ENCODE measurements at places on chromosomes 4 and X.
A peak's percentile ranks its signal among the peaks of the same experiment; 100 is the strongest.

DNA sequence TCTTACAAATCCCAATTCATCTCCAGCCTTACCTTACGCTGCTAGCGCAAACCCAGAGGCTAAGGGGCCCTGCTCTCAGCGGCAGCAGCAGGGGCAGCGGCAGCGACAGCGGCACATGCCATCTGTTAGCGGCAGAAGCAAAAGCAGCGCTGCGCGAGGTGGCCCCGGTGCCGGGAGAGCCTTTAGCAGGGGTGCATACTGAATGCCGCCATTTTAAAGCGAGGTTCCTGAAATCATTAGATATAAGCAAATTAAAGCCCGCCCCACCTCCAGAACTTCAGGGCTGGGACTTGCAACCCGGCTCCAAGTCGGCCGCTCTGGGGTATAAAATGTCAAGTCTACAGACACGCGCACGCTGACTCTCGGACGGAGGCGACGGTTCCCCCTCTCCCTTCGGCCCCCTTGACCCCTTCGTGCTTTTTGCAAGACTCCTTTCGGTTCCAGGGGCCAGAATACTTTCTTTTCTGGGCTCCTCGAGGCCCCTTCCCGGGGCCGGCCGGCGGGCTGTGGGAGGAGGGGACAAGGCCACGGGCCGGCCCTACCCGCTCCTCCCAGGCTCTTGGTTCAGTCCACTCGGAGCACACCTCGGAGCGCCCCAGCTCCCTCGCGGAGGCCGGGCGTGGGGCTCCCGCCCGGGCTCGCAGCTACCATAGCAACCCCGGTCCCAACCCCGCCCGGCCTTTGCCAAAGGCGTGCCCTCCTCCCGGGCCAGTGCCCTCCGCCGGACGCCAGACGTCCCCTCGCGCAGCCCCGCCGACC lies at the start of gene MBNL3:
Gene MBNL3 (minus strand): TSS at position 220 of the 759 bp plus-strand sequence. CDS start 49,427 bp downstream, outside the sequence.
- peak; percentile 24 for DNase-seq

- DNase-seq, result no peak
Observed at GRCh38 chr4:172042714-172043114, 229.5 kb downstream of the GALNTL6 start.

GRCh38 chrX:2311501-2311900 lies 189.3 kb downstream of the DHRSX start:
- no peak for DNase-seq

- no peak for DNase-seq
Observed at GRCh38 chrX:115367455-115367854, 77.9 kb downstream of the LUZP4 start.

- DNase-seq, result no peak
Observed at GRCh38 chr4:173535165-173535902, 5.3 kb upstream of the HAND2 start.

- no peak for DNase-seq
Observed at GRCh38 chrX:124045109-124045508, 83.6 kb downstream of the STAG2 start.

- DNase-seq, result no peak
Observed at GRCh38 chr4:172142281-172142741, 329.1 kb downstream of the GALNTL6 start.

GRCh38 chr4:68905939-68906779 lies 45.4 kb downstream of the UGT2A3 start:
- DNase-seq, result no peak

DNA sequence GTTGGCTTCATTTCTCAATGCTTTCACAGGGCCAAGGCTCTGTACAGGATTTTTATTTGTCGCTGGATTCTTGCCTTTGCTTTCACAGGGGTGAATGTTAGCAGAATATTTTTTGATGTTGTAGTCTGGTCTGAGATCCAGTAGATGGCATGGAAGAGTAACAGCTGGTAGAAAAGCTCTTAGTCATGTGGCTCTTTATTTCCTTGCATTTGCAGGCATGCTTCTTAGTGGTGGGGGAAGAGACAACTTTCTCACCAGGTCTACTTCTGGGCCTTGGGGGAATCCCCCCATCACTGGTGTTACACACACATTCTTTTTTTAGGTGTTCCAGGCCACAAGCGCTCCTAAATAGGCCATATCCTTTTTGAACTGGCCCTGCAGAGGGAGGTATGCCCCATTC lies 58.2 kb upstream of the DKK2 start:
- DNase-seq, result no peak

DNA sequence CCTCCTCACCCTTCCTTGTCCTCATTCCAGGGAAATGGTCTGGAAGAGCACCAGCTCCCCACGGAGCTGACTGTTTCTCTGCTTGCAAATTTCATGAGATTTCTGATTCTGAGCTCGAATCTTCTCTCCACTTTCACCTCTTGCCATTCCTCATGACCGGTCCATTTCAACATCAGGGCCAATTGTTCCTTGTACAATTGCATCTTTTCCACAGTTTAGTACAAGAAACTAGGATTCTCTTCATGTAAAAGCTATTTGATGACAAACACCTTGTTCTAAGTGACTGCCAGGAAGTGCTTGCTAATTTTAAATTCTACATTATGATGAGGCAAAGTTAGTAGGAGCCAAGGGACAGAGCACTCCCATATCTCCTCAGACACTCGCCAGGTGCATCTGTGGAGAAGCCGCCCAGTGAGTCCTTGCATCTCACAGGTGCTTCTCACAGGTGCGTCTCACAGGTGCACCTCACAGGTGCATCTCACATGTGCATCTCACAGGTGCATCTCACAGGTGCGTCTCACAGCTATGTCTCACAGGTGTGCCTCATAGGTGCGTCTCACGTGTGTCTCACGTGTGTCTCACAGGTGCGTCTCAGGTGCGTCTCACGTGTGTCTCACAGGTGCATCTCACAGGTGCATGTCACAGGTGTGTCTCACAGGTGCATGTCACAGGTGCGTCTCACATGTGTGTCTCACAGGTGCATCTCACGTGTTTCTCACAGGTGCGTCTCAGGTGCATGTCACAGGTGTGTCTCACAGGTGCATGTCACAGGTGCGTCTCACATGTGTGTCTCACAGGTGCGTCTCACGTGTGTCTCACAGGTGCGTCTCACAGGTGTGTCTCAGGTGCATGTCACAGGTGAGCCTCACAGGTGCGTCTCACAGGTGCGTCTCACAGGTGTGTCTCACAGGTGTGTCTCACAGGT lies 3.0 kb upstream of the PDE6B start:
- DNase-seq, result no peak

GRCh38 chr4:45078201-45078600 lies 351.8 kb upstream of the GNPDA2 start:
- no peak for DNase-seq

DNA sequence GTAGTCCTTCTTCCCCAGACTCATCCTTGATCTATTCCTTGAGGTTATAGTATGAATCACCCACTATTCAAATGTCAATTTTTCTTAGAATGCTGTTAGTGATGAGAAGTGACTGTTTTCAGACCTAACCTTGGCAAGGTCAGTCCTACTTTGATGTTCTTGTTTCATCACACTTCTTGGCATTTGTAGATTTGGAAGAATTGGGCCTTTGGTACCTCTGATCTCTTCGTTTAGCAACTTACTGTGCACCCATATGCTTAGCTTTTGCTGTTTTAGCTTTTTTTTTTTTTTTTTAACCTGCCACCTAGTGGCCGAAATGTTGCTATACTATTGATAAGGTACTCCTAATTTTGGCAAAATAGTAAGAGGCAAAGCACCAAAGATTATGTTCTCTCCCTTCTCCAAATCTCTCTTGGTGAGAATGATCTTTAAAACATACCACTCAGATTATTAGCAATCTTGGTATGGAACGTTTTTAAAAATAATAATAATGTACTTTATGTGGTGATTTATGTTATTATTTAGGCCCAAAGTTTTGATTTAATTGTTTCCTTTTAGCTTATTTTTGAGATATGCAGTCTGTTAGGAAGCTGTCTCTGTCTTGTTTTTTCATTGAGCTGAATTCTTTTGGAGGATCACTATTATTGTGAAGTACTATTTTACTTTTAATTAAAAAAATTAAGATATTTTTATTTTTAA lies 16.6 kb downstream of the DCK start:
- no peak for DNase-seq

GRCh38 chrX:12985331-12985730 lies 10.4 kb downstream of the TMSB4X start:
- DNase-seq, result no peak

DNA sequence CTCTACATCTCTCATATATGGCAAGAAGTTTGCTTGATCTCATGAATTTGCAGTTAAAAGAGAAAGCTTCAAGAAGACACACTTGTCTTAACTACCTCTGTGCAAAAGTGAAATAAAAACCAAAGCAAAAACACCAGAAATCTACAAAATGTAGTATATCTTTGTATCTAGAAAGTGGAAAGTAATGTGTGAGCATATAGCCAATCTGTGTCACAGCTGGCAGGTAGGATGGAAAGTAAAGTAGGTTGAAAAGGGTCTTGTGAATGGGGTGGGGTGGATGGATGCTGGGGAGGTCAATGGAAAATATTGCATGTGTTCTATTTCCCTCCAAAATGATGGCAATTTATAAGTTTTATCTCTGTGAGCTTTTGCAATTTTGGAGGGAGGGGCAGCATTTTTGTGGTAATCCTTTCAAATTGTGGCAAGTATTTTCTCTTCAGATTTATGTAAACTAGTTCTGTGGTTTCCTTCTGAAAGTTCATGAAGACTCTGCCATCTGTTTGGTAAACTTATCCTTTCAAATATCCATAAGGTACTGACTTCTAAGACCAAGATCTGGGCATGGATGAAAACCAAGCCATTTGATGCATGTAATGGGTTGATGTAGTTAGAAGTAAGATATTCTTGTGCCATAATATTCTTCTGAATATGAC lies 215.9 kb upstream of the GIMD1 start:
- DNase-seq, result no peak

GRCh38 chrX:73213734-73214425 lies 771 bp downstream of the NAP1L2 start:
- DNase-seq, result no peak

DNA sequence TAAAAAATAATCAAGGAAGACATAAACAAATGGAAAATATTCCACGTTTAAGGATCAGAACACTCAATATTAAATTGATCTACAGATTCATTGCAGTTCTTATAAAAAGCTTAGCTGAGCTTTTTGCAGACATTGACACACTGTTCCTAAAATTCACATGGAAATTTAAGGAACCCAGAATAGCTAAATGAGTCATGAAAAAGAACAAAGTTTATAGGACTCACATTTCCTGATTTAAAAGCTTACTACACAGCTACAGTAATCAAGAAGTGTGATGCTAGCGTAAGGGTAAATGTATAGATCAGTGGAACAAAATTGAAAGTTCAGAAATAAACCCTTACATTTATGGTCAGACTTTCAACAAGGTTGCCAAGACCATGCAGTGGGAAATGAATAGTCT lies 33.1 kb downstream of the NSUN7 start:
- DNase-seq, result no peak

GRCh38 chr4:6071959-6072720 lies 53.9 kb upstream of the C4orf50 start:
- no peak for DNase-seq

DNA sequence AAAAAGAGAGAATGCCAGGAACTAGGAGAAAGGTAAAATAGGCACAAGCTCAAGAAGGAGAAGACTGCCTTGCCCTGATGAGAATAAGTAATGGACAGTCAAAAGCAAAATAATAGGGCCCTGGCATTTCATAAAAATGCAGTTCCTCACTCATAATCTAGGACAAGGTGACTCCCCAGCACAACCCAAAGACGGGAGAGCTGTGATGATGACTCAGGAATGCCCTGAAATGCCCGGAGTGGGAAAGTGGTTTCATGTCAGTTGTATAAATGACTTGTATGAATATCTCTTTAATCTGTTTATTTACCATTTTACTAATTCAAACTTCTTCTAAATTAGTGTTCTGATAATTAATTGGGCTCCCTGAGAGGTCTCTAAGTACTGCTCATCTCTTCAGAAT lies 28.8 kb upstream of the SETD7 start:
- no peak for DNase-seq

- no peak for DNase-seq
Observed at GRCh38 chr4:11768251-11768972, 339.7 kb upstream of the HS3ST1 start.

- no peak for DNase-seq
Observed at GRCh38 chr4:128359422-128359821, 71.8 kb upstream of the PGRMC2 start.

DNA sequence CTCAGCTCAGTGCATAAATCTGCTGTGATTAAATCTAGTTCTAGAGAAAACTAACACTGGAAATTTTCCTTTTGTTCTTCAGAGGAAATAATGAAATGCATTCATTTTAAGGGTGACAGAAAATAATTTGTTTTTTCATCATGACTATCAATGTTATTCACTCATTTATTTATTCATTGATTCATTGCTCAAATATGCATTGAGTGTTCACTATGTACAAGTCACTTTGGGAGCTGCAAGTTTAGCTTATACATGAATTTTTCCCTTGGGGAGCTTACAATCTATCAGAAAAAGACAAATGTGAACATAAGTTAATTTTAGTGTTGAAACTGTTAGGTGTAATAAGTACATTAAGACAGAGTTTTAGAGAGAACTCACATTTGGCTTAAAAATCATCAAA lies 897.8 kb downstream of the CENPC start:
- DNase-seq, result no peak

DNA sequence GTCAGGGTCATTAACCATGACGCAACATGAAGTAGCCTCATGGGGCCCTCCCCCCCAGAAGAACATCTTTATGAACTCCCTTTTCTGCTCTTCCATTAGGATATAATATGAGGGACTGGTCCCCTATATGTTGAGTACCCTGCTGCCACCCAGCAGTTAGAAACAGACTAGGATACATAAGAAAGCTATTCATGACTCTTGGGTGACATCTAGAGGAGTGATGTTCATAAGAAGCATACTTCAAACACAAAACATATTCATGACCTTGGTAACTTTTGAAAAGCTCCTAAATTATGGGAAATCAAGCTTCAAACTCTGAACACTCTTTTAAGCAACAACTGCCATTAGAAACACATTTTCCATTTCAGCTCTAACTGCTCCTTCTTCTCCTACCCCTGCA lies 155.2 kb upstream of the SPIN4 start:
- DNase-seq, result no peak

DNA sequence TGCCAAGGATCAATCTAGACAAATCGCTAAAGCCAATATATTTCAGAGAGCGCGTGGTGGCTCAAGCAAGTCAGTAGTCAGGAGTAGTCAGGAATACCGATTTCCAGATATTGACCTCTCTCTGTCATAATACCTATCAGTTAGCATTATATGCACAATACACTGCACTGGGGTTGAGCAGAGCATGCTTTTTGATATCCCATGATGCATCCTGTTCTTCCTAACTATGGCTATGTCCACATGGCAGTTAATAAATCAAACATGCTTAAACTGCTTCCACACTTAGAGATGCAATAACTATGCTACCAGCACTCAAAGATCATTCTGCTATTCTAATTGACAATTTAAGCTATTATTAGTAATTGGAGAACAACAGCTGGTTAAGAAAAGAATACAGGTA lies 6.2 kb downstream of the BRWD3 start:
- no peak for DNase-seq

DNA sequence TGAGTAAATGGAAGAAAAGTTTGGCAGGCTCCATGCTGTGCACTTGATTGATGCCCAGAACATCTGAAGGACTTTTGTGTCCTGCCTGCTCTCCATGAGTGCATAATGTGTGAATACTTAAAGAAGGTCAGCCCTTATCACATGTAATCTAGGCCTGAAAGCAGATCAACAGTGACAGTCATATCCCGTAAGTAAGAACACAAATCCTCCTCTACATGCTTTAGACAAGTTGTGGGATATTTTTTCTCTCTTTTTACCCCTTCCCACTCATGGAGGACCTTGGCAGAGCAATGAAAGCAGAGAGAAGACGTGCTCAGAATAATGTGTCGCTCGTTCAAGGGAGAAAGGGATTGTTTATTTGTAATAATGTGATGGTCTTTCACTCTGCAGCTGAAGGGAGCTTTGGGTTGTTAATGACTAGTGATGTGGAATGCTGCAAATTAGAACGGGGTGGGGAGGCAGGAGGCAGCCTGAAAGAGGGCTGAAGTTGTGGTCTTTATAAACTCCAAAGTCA lies 286.6 kb downstream of the BMPR1B start:
- no peak for DNase-seq

Measured in T-helper 2 cell (primary cell).